Mesenchymal stem cell (in vitro differentiated cells and primary cell): ENCODE measurements at places on chromosomes 4 and X.

DNA sequence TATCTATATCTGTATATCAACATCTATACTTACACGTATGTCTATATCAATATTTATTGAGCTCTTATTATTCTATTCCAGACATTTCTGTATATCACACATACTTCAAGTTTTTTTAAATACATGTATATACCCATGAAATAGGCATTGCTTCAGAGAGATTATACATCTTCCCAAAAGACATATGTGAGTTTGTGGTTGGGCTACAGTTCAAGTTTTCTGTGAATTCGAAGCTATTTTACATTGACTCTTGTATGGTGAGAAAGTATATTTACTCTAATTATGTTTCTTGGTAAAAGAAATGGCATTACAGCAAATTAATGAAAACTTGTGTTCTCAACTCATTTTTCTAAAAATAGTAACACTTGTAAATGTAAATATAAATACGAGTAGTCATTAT is 46.8 kb upstream of the CTSO start:
- no peak for DNase-seq

DNA sequence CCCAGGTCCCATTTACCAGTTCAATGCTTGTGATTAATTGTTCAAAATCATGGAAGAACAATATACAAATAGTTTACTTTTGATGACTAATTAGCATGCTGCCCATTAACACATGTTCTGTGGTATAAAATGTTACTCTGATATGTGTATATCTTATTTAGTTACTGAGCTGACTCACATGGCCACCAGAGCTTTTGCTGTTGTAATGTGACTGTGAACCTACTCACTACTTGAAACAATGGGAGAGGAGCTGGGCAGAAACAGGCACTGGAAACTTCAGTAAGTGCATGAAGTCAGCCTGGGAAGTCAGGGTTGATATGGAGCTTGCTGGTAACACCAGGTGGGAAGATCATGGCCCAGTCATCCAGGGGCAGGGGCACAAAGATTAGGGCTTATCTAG is 72.7 kb upstream of the MAD2L1 start:
- peak; percentile 14 for DNase-seq

DNA sequence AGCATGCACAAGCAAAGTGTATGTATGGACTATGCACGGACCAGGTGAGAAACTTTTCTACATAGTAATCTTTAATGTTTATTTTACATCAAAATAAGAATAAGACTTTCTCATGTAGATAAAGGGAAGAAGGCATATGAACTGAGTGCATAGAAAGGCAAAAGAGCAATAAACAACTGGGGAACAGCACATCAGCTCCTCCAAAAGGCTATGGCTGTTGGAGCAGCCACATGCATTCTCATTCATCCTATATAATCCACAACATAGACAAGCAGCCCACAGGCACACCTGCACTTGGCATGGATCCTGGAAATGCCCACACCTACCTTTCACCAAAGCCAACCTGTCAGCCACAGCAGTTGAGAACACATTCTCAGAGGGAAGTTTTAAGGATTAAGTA is 586.9 kb upstream of the INTU start:
- DNase-seq, result no peak

- peak; percentile 58 for DNase-seq
Observed at GRCh38 chr4:80069837-80070731, 2.9 kb downstream of the ANTXR2 start.

GRCh38 chr4:82215800-82216199 is 158.0 kb downstream of the HNRNPD start:
- DNase-seq, result no peak

DNA sequence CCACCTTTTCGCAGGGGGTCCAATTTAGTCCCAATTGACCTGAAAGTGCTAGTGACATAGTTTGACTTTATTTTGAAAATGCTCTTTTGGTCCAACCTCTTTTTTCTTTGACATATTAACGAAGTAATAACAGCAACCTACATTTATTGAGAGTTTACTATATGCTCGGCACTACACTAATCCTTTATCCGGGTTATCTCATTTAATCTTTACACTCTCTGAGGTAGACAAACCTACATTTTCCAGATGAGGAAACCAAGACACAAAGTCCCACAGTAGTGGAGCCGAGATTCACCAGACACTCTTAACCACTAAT is 307 bp upstream of the ATRX start:
- no peak for DNase-seq

GRCh38 chrX:39453889-39454621 is 643.7 kb downstream of the BCOR start:
- no peak for DNase-seq

GRCh38 chr4:175351473-175351872 is 433.3 kb downstream of the ADAM29 start:
- DNase-seq, result no peak

GRCh38 chr4:26407476-26407875 is 82.8 kb downstream of the CCKAR start:
- DNase-seq, result no peak

GRCh38 chr4:142416121-142416520 is 430.0 kb downstream of the INPP4B start:
- DNase-seq, result no peak

DNA sequence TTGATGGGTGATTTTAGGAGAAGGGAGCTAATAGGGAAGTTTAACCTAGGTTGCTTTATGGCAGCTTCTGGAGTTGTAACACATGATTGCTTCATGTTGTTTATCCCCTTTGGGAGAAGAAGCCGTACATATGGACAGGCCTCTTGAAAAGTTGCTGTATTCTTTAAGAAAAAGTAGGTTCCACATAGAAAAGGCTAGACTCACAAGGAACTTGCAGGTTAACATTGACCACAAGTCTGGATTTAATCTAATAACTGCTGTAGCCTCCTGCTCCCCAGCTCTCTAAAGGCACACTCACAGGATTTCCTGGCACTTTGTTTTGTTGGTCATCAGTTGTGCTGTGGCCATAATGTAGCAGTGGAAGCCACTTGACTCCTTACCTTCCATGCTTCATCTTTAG is 19.7 kb downstream of the FNIP2 start:
- DNase-seq, result no peak

GRCh38 chrX:78307665-78308064 is 19.7 kb downstream of the CYSLTR1 start:
- no peak for DNase-seq

- no peak for DNase-seq
Observed at GRCh38 chr4:182289809-182290208, 46.6 kb downstream of the TENM3 start.

DNA sequence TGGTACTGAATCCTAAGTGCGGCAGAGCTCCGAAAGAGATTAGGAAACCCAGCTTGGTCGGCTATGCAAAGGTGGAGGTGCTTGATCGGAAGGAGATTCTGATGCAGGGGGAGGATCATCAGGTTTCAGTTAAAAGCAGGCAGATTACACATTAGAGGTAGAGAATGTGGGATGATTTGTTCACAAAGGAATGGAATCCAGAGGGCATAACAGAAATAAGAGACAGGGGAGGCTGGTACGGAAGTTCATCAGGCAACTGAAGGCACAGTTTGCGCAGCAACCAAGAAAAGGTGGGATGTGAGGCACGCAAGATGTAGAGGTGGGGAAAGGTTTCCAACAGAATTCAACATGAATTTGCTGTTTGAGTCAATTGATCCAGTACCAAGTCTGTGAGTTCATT is 424 bp upstream of the ZNF330 start:
- no peak for DNase-seq

GRCh38 chrX:21907260-21907659 is 33.2 kb upstream of the SMS start:
- DNase-seq, result peak; percentile 29

DNA sequence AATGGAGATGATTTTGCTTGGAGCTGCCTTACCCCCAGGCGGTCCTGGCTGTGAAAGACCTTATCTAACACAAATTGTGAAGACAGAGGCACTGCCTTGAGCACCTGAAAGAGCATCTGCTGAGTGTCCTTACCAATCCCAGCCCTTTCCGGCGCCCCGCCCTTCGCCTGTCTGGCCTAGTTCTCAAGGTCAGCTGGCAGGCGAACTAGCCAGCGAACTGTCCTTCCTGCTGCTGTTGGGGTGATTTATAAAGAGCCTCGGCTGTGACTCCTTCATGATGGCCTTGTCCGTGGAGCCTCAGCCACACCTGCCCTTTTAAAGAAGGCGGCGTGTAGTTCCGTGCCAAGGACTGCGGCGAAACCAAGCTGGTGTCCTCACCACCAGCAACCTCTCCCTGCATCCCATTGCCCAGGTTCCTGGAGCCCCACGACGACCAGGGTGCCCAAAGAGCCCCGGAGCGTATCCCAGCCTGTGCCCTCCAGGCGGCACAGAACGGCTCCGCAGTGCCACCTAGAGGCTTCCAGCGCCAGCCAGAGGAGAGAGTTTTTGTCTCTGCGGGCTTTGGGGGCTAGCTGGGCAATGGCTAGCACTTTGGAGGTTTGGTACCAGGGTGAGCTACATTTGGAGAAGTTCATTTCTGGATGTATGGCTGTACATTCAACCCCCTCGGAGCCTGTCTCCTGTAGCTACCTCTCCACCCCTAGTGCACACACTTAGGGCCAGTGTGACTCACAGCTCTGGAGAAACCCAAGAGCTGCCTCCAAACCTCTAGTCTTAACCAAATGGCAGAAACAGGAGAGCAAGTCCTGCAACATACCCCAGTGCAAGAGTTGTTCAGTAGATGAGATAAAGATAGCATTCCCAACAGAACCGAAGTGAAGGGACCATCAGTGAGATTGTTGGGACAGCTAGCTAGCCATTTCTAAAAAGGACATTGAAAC is 36.8 kb upstream of the VMA21 start:
- peak; percentile 3 for DNase-seq

- DNase-seq, result no peak
Observed at GRCh38 chr4:3422241-3422801, 19.4 kb upstream of the HGFAC start.

- no peak for DNase-seq
Observed at GRCh38 chr4:105453550-105454205, 20.2 kb downstream of the PPA2 start.

- no peak for DNase-seq
Observed at GRCh38 chr4:86132468-86132867, 227.4 kb downstream of the MAPK10 start.

GRCh38 chr4:118923891-118924290 is 35.2 kb downstream of the SYNPO2 start:
- no peak for DNase-seq

GRCh38 chr4:28562913-28563312 is 1702.3 kb downstream of the STIM2 start:
- DNase-seq, result no peak

DNA sequence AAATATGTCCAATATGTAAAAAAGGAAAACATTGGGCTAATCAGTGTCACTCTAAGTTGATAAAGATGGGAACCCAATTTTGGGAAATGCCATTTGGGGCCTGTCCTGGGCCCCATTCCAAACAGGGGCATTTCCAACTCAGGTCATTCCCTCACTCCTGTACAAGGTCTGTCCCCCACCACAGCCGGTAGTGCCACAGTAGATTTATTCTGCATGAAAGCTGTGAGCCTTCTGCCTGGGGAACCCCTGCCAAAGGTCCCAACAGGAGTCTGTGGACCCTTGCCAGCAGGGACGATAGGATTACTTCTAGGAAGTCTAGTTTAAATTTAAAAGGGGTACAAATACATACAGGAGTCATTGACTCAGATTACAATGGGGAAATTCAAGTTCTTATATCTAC is 317.6 kb upstream of the GNPDA2 start:
- DNase-seq, result no peak

- no peak for DNase-seq
Observed at GRCh38 chr4:4820261-4820660, 39.2 kb upstream of the MSX1 start.

- peak; percentile 8 for DNase-seq
Observed at GRCh38 chr4:19266566-19266965, 985.1 kb upstream of the SLIT2 start.

GRCh38 chrX:22164770-22165388 is 107.8 kb upstream of the CBLL2 start:
- peak; percentile 1 for DNase-seq

GRCh38 chr4:1047976-1048772 is 36.7 kb downstream of the FGFRL1 start:
- DNase-seq, result no peak

DNA sequence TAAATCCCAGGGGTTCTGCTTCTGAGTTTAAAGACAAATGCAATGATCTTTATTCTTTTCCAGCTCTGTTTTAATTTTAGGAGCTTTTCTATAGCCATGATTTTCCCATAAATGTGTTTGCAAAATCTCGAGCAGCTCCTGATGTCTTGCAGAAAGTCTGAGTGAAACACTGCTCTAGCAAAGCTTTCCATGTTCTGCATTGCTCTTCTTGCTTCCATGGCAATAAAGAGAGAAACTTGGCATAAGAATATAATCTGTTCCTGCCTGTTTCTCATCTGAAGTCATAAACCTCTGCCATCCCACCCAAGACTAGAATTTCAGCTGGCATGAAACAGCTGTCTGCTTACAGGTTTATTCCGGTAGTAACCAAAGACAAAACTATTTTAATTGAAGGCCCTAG is 254.5 kb downstream of the SPRY1 start:
- no peak for DNase-seq

DNA sequence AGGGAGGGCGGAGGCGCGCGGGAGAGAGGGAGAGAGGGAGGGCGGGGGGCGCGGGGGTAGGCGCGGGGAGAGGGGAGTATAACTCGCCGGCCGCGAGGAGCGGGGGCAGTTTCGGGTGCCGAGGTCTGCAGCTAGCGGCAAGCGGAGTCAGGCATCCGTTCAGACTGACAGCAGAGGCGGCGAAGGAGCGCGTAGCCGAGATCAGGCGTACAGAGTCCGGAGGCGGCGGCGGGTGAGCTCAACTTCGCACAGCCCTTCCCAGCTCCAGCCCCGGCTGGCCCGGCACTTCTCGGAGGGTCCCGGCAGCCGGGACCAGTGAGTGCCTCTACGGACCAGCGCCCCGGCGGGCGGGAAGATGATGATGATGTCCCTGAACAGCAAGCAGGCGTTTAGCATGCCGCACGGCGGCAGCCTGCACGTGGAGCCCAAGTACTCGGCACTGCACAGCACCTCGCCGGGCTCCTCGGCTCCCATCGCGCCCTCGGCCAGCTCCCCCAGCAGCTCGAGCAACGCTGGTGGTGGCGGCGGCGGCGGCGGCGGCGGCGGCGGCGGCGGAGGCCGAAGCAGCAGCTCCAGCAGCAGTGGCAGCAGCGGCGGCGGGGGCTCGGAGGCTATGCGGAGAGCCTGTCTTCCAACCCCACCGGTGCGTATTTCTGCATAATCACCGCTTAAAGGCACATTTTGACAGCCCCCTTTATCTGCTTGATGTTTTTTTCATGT is at the start of gene POU4F2:
POU4F2 (plus strand) TSS at position 108 of the 720 bp plus-strand sequence; CDS start at position 356, 248 bp downstream.
- DNase-seq, result peak; percentile 12

DNA sequence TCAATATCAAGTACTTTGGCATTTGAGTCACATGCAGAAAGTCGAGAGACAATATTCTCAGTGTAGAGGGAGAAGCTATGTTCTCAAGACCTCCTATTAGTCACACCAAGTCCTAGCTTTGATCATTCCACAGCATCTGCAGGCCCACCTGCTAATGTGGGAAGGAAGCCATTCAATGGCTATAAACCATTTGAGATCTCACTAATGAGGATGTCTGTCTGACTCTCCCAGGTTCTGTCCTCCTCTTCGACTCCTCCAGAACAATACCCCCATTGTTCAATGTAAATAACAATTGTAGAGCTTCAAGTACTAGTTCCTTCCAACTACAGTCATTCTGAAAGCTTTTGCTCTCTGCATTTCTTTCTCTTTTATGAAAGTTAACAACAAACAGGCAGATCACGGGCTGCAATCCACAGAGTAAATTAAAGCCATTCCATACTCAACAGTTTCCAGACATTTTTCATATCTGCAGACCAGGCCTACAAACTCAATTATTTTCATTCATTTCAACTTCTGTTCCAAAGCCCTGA is 140.2 kb upstream of the EDNRA start:
- DNase-seq, result peak; percentile 62
